Thoracic aorta (tissue), 2 donors: ENCODE measurements at places on chromosomes 12 and 14. TPM values are rescaled to one million over a fixed set of nuclear protein-coding genes. Genes with fewer than 3 reads are reported as not detected.

DNA sequence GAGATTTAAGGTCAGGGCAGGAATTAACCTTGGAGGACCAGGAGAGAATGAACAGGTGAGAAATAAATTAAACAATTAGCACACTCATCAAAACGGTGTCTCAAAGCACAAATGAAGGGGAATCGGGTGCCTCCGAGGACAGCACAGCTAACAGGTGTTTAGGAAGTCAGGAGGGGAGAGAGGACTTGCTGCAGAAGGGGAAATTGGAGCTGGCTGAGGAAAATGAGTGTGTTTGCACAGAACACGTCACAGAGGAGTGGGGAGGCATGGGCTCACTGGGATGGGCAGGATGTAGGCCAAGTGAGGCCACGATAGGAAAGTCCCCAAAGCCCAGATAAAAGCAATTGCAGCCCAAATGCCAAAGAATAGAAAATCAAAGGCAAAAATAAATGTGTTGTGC lies 121.7 kb downstream of the ZNF664 start:
- H3K4me3 ChIP-seq, result no peak overlapping the region
- no peak overlapping the region for H3K27ac ChIP-seq
- no peak for DNase-seq
- H3K27me3 ChIP-seq, result no peaks in the 10 kb centered on the region
- no peaks in the 10 kb centered on the region for H3K36me3 ChIP-seq
- peaks cover 28% of the 10 kb centered on the region for H3K4me1 ChIP-seq

DNA sequence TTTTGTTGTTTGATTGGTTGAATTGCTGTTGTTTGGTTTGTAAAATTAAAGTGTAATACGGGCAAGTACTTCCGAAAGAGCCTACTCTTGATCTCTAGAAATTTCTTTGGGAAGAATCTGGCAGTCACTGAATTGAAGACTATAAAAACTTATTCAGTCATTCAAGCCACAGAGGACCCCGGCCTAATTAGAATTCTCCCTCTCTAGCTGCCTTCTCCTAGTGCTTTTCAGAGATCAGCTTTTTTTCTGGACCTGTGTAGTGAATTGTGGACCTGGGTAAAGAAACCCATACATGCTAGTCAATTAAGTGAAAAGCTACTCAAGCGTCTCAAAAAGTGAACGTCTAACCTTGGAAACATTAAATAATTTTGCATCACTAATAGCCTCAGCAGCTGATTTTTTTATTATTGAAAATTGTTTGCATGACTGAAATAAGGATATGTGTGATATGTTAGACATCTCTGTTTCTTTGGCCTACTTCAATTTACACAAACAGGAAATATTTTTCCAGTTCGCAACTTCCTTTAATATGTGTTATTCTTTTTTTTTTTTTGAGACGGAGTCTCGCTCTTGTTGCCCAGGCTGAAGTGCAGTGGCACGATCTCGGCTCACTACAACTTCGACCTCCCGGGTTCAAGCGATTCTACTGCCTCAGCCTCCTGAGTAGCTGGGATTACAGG lies 27.2 kb downstream of the EFCAB11 start:
- DNase-seq, result no peak
- H3K27me3 ChIP-seq, result no peaks in the 10 kb centered on the region
- no peak overlapping the region for H3K4me3 ChIP-seq
- H3K4me1 ChIP-seq, result no peaks in the 10 kb centered on the region
- H3K36me3 ChIP-seq, result peaks cover 3% of the 10 kb centered on the region

DNA sequence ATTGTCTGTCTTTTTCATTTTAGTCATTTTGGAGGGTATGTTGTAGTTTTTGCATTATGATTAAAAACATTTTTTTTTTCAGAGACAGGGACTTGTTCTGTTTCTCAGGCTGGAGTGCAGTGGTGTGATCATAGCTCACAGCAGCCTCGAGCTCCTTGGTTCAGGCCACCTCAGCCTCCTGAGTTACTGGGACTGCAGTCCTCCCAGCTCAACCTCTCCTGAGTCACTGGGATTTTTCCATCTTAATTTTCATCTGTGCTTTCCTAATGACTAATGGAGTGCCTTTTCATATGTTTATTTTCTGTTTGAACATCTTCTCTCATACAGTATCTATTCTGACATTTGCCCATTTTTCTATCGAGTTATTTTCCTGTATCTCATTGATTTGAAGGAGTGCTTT lies 52.6 kb downstream of the DYRK2 start:
- H3K27me3 ChIP-seq, result no peaks in the 10 kb centered on the region
- H3K4me1 ChIP-seq, result peaks cover 6% of the 10 kb centered on the region
- no peaks in the 10 kb centered on the region for H3K36me3 ChIP-seq

DNA sequence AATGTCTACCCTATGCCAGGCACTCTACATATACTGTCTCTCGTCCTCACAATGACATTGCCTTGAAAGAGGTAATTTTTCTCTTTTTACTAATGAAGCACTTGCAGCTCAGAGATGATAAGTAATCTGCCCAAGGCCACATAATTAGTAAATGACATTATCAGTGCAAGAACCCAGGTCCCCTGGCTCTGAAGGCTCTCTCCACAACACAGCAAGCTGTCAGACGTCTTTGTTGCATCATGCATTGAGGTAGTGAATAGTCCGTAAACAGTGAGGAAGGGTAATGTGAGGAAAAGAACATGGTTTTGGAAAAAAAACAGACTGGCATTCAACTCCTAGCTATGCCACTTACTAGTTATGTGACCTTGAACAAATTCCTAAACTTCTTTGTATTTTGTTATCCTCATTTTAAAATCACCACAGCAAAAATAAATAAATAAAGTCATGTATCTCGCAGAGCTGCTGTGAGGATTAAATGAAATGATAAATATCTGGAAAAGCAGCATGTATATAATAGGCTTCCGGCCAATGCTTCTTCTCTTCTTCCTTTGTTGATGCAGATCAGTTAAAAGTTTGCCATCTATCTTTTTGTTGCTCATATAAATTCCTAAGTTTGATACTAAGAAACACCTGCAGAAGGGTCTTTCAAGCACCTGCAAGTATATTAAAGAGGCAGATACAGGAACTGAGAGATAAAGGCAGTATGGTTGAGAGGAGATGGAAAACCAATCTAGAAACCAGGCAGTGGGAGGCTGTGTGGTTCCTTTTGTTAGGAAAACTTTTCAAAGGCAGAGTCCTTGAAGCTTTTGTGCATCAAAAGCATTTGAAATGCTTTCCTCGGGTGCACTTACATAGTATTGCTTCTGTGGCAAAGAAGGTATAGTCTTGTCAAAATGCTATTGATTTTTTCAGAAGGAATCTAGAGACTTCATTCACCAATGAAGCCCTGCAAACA lies 82.8 kb downstream of the BTG1 start:
- H3K36me3 ChIP-seq, result no peaks in the 10 kb centered on the region
- H3K27me3 ChIP-seq, result no peaks in the 10 kb centered on the region
- peaks cover 34% of the 10 kb centered on the region for H3K4me1 ChIP-seq
- H3K27ac ChIP-seq, result no peak overlapping the region
- DNase-seq, result no peak

Gene OR10P1
- not detected for total RNA-seq

Gene FOXG1
- 0.28 TPM for total RNA-seq

Gene P2RX2
- total RNA-seq, result not detected

Gene POC1B
- total RNA-seq, result 30.7 TPM
